ENCODE measurements at places on chromosomes 16 and 17. TPM values are rescaled to one million over a fixed set of nuclear protein-coding genes. Genes with fewer than 3 reads are reported as not detected.

DNA sequence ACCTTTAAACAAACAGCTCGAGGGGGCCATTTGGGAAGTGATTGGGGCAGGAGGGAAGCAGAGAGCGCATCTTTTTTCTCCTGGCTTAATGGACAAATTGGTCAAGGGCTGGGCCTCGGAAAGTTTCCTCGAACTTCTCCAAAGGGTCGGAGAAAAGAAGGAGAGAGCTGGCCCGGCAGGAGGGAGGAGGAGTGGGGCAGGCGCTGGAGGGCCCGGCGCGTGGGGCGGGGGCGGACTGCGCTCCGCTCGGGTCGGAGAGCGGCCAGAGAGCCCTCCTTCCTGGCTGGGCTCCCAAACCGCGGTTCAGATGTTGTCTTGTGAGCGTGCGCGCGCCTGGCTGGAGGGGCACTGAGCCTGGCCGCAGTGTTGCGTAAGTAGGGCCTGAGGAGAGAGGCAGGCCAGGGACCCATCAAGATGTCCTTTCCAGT lies 1.2 kb downstream of the MMP2 start:
- no peaks in the 10 kb centered on the region for H3K4me1 ChIP-seq
- H3K27ac ChIP-seq = no peak overlapping the region
- H3K27me3 ChIP-seq = no peaks in the 10 kb centered on the region
- H3K36me3 ChIP-seq = no peaks in the 10 kb centered on the region
- DNase-seq = peak; percentile 94

DNA sequence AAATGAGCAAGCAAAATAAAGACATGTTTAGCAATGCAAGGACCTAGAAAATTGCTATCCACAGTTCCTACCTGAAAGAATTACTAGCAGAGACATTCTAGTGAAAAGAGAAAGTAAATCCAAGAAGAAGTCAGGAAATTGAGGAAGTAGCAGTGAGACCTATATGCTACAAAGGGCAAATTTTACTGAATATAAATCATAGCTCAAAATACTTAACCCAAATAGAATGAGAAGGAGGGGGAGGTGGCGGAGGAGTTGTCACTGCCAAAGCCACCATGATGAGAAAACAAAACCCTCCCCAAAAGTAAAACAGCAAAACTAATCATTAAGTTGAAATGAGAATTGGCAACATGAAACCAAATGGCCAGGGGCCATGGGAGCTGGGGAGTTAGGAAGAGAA lies 39.3 kb downstream of the PITPNM3 start:
- H3K36me3 ChIP-seq = no peaks in the 10 kb centered on the region
- H3K4me3 ChIP-seq = no peak overlapping the region
- no peaks in the 10 kb centered on the region for H3K4me1 ChIP-seq
- no peak for DNase-seq
- no peak overlapping the region for H3K27ac ChIP-seq

DNA sequence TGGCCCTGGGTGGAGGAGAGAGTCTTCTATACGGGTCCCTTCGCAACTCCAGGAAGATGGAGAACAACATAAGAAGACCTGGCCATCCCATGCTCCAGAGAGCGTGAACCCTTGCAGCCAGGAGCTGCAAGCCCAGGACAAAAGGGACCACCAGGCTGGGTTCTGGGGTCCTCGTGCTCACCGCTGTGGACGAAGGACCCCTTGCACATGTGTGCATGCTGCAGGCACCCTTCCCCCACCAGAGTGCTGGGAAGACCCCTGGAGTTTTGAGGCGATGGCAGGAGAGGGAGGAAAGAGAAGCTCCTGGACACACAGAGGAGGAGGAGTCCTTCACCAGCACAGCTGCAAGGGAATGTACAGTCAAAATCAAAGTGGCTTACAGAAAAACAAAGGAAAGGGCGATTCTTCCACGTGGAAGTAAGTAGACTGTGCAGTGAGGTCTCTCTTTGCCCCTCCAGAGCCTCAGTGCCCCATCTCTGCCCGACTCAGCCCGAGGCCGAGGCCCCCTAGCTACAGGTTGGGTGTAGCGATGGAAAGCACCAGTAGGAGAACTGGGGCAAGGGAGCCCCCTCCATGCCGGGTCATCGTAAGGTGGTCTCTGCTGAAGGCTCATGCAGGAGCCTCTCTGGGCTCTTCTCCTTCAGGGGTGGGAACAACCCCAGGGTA lies 51.3 kb downstream of the PIMREG start:
- no peaks in the 10 kb centered on the region for H3K36me3 ChIP-seq
- peak; percentile 10 for DNase-seq
- H3K4me1 ChIP-seq = peaks cover 6% of the 10 kb centered on the region
- no peak overlapping the region for H3K27ac ChIP-seq
- H3K4me3 ChIP-seq = no peak overlapping the region

DNA sequence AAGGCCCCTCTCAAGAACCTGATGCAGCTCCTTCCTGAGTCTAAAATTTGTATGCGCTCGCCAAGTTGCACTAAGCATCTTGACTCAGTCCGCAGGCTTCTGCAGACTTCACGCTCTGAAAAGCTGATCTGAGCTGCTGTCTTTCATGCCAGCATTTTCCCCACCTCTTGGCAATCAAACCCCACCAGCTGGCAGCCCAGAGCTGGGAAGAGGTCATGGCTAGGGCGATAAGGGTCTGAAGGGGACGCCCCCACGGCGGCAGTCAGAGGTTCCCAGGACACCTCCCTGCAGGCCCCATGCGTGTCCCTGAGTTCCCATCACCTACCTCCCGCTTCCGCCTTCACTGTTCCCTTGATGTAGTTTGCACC lies 5.1 kb upstream of the UNC13D start:
- no peak for DNase-seq
- H3K4me1 ChIP-seq = peaks cover 15% of the 10 kb centered on the region
- H3K4me3 ChIP-seq = no peak overlapping the region

DNA sequence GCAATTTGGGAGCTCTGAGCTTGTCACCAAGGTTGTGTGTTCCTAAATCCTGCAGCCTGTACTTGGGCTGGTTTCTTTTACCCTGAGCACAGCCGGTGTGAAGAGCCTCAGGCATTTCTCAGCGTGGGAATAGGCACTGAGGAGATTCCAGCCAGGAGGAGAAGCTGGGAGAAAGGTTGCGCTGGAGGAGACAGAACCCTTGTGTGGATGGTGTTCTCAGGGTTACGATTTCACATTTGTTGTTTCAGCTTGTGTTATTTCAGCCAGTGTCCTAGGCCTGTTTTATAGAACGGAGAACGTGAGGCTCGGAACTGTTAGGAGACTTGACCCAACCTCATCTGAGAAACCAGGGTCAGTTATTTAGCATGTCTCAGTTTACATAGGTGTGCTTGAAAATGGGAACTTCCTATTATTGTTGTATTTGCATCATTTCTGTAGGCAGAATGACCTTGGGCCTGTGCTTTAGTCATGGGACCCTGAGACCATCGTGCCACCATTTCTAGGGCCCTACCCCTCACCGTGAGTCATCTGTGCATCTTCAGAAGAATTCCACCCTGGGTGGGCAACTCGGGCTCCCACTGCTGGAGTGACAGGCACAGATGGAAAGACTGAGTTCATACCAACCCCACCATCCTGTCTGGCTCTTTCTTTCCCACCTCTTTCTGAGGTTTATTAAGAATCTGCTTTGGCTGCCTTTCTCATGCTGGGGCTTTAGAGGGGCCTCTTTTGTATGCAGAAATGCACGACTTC lies 134.9 kb downstream of the MSI2 start:
- H3K27me3 ChIP-seq = no peaks in the 10 kb centered on the region
- H3K27ac ChIP-seq = no peak overlapping the region
- no peaks in the 10 kb centered on the region for H3K36me3 ChIP-seq

FKBP10 gene
- total RNA-seq = 64.4 TPM

DNA sequence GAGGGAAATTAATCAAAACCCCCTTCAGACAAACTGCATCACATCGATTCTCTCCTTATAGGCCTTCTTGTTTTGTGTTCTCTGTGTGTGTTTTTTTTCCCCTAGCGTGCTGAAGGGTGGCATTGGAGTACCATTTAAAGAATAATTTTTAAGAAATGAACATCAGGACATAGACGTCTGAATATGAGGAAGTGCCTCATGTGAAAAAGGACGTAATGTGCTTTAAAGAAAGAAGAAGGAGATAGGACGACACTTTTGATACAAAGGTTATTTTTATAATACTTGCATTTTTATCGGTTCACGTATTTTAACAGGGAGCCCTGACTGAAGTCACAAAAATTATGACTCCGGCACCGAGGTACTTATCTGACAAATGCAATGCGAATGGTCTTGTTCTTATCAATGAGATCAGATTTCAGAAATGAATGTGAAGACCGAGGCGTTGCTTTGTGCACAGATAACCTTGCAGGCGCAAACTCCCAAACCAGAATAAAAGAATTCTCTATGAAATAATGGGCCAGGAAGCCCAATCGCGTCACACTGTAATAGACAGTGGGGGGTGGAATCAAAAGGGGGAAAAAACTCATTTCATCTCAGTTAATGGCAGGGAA lies 606.3 kb downstream of the MAF start:
- no peaks in the 10 kb centered on the region for H3K36me3 ChIP-seq
- H3K4me1 ChIP-seq = peaks cover 27% of the 10 kb centered on the region
- no peak overlapping the region for H3K27ac ChIP-seq

DNA sequence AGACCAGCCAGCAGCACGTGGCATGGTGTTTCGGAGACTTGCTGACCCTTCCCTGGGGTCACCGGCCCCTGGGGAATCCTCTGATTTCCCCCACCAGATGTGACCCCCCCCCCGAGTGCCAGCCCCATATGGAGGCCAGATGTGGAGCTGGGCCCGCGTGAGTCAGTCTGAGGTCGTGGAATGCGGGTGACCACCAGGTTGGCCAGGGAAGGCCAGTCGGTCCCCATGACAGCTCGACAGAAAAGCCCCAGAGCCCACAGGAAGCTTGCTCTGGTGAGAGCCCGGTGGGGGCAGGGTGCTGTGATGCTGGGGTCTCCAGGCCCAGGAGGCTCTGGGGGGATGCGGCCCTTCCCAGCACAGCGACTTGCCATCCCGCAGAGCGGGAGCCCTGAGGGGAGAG lies 209.0 kb downstream of the NTN1 start:
- H3K4me1 ChIP-seq = no peaks in the 10 kb centered on the region
- no peak overlapping the region for H3K4me3 ChIP-seq
- DNase-seq = no peak
- H3K36me3 ChIP-seq = no peaks in the 10 kb centered on the region

DNA sequence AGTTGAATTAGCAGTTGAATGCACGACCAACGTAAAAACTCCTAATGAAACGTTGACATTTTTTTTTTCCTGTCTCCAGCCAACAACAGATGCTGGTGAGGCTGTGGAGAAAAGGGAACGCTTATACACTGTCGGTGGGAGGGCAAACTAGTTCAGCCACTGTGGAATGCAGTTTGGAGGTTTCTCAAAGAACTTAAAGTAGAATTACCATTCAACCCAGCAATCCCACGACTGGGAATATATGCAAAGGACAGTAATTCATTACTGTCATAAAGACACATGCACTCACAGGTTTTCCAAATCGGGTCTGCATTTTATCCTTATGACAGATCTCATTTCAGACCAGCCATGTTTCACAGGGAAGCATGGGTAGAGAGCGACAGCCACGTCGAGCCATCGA lies 3.5 kb upstream of the WFDC1 start:
- DNase-seq = no peak
- peaks cover 8% of the 10 kb centered on the region for H3K4me1 ChIP-seq
- H3K27ac ChIP-seq = no peak overlapping the region
- H3K36me3 ChIP-seq = no peaks in the 10 kb centered on the region
- no peak overlapping the region for H3K4me3 ChIP-seq

NLRC3 gene
- 4.4 TPM for total RNA-seq

DNA sequence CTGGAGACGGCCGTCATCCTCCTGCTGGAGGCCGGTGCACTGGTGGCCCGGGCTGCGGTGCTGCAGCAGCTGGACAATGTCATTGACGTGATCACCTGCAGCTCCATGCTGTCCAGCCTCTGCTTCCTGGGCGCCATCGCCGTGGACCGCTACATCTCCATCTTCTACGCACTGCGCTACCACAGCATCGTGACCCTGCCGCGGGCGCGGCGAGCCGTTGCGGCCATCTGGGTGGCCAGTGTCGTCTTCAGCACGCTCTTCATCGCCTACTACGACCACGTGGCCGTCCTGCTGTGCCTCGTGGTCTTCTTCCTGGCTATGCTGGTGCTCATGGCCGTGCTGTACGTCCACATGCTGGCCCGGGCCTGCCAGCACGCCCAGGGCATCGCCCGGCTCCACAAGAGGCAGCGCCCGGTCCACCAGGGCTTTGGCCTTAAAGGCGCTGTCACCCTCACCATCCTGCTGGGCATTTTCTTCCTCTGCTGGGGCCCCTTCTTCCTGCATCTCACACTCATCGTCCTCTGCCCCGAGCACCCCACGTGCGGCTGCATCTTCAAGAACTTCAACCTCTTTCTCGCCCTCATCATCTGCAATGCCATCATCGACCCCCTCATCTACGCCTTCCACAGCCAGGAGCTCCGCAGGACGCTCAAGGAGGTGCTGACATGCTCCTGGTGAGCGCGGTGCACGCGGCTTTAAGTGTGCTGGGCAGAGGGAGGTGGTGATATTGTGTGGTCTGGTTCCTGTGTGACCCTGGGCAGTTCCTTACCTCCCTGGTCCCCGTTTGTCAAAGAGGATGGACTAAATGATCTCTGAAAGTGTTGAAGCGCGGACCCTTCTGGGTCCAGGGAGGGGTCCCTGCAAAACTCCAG lies 1.1 kb downstream of the MC1R start:
- no peaks in the 10 kb centered on the region for H3K4me1 ChIP-seq
- no peak overlapping the region for H3K4me3 ChIP-seq

DNA sequence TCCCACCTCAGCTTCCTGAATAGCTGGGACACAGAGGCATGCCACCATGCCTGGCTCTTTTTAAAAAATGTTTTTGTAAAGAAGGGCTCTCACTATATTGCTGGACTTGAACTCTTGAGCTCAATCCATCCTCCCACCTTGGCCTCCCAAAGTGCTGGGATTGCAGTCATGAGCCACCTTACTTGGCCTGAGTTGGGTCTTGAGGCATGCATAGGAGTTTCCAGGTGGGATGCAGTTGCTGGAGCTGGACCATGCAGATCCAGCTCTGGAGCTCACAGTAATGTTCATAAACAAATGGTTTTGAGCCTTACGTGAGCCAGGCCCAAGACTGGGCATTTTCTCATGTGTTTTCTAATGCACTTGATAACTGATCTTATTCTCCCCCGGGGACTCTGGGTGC lies 22.9 kb downstream of the RBFOX3 start:
- no peak for DNase-seq
- H3K27ac ChIP-seq = no peak overlapping the region
- H3K4me1 ChIP-seq = peaks cover 16% of the 10 kb centered on the region
- H3K36me3 ChIP-seq = no peaks in the 10 kb centered on the region
- peaks cover 4% of the 10 kb centered on the region for H3K27me3 ChIP-seq
- no peak overlapping the region for H3K4me3 ChIP-seq

Data from lung (tissue), 17 donors.